ENCODE measurements at places on chromosomes 3 and 15.

- no peak for DNase-seq
Observed at GRCh38 chr15:99439524-99439835, 126.3 kb upstream of the MEF2A start.

DNA sequence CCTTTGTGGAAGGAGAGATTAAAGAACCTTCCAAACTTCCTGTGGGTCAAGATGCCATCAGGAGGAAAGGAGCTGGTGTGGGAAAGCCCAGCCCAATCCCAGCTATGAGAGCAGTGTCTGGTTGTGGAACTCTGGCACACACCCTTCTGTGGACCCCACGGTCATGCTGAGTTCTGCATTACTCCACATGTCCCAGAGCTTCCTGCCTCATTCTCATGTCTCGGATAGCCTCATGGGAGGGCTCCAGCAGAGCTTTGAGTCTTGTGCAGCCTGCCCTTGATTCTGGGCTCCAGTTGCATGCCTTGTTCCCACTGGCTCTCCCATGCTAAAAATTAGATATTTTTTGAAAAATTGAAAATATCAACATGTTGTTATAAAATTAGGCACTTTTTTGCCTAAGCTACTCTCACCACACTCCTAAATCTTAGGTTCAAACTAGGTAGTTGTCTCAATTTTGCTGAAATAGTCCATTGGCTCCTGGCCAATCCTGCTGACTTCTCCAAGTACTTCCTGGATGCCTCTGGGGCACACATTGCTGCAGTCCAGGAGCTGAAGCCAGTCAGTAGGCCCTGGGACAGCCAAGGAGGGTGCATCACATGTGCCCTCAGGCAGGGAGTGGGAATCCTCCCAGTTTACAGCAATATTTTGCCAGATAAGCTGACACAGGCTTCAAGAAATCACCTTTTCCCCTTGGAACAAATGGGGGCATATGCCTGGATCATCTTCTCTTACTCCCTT lies 144.3 kb downstream of the EEFSEC start:
- DNase-seq: no peak

GRCh38 chr15:40755812-40756208 lies 756 bp upstream of the RMDN3 start:
- DNase-seq: no peak

DNA sequence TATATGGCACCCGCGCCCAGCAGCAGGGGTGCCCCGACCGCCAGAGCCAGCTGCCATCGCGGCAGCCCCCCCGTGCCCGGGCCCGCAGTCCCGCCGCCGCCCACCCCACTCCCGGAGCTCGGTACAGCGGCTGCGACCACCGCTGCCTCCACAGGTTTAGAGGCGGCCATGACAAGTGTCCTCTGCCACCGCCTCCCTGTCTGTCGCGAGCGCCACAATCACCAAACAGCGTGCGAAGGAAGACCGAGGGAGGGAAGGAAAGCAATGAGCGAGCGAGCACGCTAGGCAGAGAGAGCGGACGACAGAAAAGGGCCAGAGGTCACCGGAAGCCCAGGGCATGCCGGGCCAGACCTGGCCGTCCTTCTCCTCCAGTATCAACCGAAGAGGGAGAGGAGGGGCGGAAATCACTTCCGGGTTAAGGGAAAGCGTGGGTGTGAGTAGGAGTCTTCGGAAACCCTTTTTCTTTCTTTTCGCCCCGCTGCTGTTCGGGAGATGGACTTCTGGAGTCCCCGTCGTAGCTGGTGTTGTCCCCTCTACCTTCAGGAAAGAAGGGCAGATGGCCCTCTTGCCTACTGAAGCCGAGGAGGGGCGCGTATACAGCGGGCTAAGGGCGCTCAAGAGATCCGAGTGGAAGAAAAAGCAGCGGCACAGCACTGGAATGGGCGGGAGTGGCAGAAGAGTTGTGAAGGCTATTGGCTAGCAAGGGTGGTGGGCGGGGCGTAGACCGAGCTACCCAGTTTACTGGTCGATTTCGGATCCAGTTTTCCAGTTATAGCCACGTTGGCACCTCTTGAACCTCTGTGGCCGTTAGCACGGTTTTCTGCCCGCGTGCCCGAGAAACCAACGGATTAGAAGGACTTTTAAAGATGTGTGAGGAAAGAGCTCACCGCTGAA lies at the start of the genes LNP1 and TOMM70:
Gene LNP1 (plus strand): TSS at position 760 of the 894 bp plus-strand sequence. CDS start 28,191 bp downstream, outside the sequence.
Gene TOMM70 (minus strand): TSS at position 310 of the 894 bp plus-strand sequence. CDS start 140 bp downstream, at position 170.
- DNase-seq: peak; percentile 81

DNA sequence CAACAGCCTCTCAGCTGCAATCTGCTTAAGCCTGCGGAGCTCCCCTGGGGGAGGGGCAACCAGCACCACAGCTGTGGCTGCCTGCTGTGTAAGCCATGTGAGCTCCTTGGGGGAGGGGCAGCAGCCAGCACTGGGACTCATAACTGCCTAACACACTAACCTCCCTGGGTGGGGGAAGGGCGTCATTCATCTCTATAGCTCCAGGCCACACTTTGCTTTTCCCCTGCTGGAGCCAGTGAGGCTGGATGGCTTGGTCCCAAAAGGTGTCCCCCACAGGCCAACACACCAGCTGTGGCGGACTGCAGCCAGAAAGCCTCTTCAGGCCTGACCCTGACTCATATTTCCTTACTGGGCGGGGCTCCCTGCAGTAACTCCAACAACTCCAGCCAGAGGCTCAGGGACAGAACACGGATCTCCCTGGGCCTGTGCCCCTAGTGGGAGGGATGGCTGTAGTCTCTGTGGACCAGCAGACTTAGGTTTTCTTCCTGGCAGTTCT lies 129.8 kb downstream of the PPM1L start:
- no peak for DNase-seq

DNA sequence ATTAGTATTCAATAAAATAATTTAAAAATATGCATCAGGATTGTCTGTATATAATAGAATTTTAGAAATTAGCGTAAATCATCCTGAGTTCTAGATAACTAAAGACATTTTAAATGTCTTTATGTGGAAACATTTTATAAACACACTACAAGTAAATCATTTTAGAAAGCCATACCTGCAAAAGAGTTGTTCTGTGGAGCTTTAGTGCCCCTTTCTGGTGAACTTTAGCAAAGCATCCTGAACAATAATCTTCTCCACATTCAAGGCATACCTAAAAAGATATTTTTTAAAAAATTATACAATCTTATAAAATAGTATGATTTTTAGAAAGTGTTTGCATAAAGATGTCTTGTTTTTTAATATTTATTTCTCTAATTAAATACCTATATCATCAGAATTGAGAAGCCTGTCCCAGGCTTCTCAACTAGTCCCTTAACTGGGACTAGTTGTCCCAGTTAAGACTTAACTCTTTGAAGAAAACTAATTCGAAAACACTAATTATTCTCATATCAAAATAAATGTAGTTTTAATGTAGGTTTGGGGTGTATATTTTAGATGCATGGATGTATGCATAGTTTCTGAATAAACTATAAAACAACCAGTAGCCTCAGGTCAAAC lies 29.7 kb downstream of the ZBBX start:
- DNase-seq: no peak

DNA sequence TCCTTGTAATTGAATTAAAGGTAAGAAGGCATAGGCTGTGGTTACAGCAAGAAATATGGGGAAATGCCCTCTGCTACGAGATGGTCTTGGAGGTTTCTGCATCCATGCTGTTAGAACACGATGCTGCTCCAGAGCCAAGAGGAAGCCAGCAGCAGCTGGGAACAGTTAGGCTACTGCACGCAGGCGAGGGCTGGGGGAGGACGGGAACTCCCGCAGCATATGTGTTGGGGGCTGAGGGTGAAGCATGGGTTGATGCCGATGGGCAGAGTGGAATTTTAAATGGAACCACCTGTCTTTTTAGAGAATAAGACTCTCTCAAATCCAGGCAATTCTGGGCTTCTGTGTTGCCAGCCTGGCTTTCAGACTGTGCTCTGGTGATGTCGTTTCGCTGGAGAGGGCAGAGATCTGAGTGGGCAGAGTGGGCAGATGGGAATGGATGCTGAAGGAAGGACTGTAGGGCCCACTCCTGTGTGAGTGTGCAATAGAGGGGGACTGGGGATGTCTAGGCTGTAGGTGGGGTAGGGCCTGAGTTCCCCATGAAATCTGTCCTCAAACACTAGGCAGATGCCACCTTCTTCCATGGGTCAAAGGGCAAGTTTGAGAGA lies 417.0 kb upstream of the TPM1 start:
- DNase-seq: no peak

Data from activated T-helper 1 cell treated with anti-CD3 and anti-CD28 coated beads, Interleukin-2, amount 50 U/mL, for 16 hours (primary cell).